Adrenal gland (tissue), 19 donors: ENCODE measurements at places on chromosomes 4 and X. TPM values are rescaled to one million over a fixed set of nuclear protein-coding genes. Genes with fewer than 3 reads are reported as not detected.

- DNase-seq, result peak; percentile 34
- H3K27ac ChIP-seq, result no peak overlapping the region
- no peaks in the 10 kb centered on the region for H3K4me1 ChIP-seq
- no peak overlapping the region for H3K4me3 ChIP-seq
- H3K27me3 ChIP-seq, result peaks cover 27% of the 10 kb centered on the region
- no peaks in the 10 kb centered on the region for H3K36me3 ChIP-seq
These were observed 31.2 kb downstream of the PJA1 start for GRCh38 chrX:69133921-69134542.

Gene GUCY1B1
- 11.6 TPM for polyA plus RNA-seq

Gene PPAT
- polyA plus RNA-seq, result 15.7 TPM

Gene HEPH
- 14.9 TPM for polyA plus RNA-seq

Gene SOWAHB
- 0.17 TPM for polyA plus RNA-seq

Gene IL2RG
- 4.9 TPM for polyA plus RNA-seq
